ENCODE measurements at places on chromosomes 3 and 15.

DNA sequence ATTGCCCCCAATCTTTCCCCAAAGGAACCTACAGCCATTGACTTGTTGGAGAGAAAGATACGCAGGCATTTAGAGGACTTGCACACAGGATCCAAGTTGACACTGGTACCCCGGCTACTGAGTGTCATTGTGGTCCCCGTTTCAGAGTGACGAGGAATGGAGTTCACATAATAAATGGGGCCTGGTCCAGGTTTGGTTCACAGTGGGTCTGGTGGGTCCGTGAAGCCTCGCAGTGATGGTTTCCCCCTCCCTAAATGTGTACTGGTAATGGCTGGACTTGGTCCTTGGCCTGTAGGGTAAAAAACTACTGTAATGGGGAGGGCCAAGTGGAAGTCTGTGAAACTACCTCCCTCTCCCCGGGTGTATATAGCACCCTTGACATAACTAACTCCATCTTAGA, 232.1 kb upstream of the LYSMD4 start:
- no peak for DNase-seq

GRCh38 chr3:38829404-38829803, 13.4 kb upstream of the SCN10A start:
- DNase-seq = no peak

DNA sequence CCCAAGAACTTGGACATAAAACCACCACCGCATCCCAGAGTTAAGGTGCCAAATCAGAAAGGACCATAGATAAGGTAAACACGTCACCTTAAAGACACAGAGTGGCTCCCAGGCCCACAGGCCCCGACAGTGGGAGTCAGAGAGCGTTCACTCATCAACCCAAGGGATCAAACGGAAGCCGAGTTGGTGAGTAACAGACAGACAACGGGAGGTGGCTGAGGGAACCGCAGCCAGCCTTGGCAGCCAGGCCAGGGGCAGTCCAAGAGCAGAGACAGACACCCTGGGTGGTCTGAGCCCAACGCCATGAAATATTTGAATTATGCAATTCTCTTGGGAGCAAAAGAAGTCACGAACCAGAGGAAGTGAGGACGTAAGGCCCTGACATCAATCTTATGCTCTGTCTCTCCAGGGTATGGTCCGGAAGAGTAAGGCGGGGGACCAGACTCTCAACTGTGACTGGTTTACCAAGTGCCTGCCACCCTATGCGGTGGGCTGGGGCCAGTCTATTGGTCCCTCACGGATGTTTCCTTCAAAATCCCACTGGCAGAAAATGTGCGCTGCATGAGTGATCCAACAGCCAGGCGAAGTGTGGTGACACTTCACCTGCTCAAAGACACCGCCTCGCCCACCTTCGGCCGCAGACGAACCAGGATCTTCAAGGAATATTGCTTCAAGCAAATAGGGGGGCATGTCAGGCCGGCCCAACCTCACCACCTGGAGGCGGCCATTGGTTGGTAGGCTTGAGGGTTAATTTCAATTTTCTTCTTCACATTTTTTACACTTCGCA, 34.3 kb downstream of the TMEM44 start:
- DNase-seq = no peak

DNA sequence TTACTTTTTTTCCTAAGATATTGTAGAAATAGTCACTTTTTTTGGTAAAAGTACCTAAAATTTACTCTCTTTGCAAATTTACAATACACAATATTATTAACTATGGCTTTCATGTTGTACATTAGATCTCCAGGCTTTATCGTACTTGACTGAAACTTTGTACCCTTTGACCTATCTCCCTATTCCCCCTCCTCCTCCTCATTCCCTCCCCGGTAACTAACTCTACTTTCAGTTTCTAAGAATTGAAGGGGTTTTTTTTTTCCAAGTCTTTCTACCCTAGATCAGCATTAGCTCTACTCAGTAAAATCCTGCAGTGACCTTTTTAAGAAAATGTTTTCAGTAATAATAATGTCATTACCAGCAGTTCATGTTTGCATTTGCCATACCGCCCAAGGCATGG, 10.1 kb downstream of the HACL1 start:
- no peak for DNase-seq

DNA sequence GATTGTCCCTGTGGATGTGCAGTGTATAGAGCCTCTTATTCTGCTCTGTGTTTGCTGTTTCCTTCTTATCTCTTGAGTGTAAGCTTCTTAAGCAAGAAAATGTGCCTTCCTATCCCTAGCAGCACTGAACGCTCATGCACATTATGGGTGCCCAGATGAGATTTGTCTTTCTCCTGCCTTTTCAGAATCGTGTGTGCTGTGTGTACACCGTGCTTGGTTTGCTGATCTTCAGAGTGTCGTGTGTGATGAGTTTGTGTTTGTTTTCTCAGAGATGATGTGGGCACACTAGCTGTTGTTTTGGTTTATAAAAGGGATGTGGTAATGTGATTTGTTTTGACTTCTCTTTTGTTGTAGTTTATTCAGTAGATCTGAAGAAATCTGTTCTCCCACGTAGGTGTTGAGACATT, 19.7 kb downstream of the GPR171 start:
- DNase-seq = peak; percentile 62

DNA sequence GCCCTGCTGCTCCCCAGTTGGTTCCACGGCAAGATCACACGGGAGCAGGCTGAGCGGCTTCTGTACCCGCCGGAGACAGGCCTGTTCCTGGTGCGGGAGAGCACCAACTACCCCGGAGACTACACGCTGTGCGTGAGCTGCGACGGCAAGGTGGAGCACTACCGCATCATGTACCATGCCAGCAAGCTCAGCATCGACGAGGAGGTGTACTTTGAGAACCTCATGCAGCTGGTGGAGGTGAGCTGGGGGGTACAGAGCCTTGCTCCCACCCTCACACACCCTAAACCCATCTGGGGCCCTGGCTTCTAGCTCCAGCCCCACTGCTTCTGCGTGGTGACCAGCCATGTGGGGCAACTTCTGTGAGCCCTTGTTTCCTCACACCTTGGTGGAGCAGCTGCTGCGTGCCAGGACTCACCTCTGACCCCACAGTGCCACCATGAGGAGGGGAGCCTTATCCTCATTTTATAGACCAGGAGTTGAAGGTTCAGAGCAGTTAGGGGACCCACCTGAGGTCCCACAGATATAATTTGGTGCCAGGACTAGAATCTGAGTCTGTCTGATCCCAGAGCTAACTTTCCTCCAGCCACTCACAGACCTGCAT, 13.3 kb upstream of the LMAN1L start:
- DNase-seq = no peak

GRCh38 chr15:64599716-64600115, 139.3 kb downstream of the ZNF609 start:
- no peak for DNase-seq

DNA sequence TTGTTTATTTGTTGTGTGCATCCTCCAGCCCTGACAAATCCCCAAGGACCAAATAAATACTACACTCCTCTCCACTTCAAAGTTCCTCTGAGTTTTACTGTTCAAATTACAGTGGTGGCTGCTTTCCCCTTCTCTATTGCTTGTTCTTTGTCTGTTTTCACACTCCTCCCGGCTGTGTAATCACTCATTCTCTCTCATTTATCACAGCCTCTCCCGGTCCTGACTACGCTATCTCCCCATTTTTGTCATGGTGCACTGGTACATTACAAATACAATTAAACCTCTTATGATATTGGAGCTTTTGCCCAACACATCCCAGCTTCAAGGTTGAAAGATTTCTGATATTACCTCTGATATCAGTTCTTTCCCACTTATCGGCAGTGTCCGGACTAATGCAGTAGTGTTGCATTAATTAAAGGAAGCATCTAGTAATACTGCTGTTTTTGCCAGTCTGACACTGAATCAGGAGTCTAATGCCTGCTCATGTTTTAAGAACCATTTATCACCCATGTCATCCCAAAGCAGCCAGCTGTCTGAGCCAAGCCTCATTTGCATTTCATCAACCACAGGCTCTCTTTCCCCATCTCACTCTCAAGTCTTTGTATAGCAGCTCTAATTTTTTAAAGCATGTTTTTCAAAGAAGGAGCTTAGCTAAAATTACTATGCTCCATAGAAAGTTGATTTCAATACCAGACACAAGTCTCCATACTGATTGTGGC, 740.5 kb downstream of the ROBO2 start:
- DNase-seq = no peak

GRCh38 chr15:95290176-95290974, 1040.1 kb upstream of the NR2F2 start:
- DNase-seq = no peak

GRCh38 chr3:52859686-52860423, 25.0 kb upstream of the MUSTN1 start:
- DNase-seq = no peak

DNA sequence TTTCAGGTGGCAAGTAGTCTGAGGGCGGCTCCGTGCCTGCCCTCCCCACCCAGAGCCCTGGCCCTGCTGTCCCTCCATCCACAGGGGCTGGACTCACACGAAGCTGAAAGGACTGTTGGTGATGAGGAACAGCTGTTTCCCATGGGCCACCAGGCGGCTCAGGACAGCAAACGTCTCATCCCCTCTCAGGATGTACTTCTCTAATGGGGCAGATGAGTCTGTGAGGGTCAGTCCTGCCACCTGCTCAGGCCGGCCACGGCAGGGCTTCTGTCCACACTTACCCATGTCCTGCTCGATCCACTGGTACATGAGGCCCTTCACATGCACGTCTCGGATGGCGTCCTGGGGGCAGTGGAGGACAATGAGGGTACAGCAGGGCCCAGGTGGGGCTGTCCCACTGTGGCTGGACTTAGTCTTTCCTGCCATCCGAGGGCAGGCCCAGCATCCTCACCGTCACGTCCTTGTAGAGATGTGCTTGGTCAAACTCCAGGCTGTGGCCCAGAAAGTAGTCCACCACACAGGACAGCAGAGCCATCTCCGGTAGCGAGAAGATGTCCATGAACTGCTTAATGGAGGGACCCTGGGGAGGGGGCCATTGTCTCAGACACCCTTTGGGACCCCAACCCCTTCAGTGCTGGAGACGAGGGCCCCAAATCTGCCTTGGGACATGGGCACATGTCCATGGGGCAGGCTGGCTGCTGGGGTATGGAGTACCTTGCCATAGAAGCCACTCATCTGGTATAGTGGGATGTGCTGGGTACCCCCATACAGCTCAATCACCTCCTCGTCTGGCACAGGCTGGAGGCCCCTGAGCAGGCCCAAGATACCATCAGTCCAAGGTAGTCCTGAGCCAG, 5.7 kb downstream of the NT5DC2 start:
- DNase-seq = no peak

- no peak for DNase-seq
Measured at GRCh38 chr3:188270423-188270972, 116.5 kb downstream of the LPP start.

- DNase-seq = no peak
Measured at GRCh38 chr3:94927175-94927574, 864.3 kb downstream of the NSUN3 start.

DNA sequence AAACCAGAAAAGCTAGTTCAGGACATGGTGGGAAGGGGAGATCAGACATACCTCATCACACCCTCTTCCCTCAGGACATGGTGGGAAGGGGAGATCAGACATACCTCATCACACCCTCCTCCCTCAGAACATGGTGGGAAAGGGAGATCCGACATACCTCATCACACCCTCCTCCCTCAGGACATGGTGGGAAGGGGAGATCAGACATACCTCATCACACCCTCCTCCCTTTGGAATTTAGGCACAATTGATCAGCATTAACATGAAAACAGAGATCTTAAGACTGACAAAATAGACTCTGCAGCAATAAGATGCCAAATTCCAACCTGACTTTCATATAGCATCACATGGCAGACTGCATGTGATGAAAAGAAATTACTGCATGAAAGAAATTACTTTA, 412.7 kb upstream of the ZNF717 start:
- no peak for DNase-seq

- DNase-seq = no peak
Measured at GRCh38 chr3:51622413-51622812, 48.6 kb upstream of the TEX264 start.

- DNase-seq = peak; percentile 21
Measured at GRCh38 chr15:26889298-26889898, 22.5 kb downstream of the GABRA5 start.

DNA sequence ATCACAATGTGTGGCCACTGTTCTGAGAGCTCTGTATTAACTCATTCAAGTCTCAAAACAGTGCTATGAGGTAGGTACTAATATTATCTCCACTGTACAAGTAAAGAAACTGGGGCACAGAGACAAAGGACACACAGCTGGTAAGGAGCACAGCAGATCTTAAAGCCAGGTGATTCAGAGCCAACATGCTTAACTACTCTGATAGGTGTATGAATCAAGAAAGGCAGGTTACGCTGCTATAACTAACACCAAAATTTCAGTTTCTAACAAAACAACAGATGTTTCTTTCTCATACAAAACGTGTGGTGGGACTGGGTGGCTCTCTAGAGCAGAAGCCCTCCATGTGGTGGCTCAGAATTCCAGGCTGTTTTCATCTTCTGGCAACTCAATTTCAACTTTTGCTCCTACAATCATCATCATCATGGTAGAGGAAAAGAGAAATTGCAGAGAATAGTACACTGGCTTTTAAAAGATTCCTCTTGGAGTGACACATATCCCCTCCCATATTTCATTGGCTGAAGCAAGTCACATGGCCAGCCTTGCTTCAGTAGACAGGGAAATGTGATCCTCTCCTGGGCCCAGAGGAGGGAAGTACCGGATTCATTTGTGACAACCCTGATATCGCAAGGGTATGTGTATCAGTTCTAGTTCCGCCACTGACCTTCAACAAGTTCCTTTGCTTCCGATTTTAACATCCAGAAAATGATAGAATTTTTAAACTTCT, 126.2 kb upstream of the PTX3 start:
- no peak for DNase-seq
